ENCODE measurements at places on chromosomes 11 and 22. TPM values are rescaled to one million over a fixed set of nuclear protein-coding genes. Genes with fewer than 3 reads are reported as not detected.

SOX6 gene
- 21.4 TPM for total RNA-seq

PRR33 gene
- total RNA-seq = not detected

SLC25A18 gene
- 2.1 TPM for total RNA-seq

DYNC2H1 gene
- total RNA-seq = 19.5 TPM

FAM83F gene
- 8.9 TPM for total RNA-seq

PTS gene
- 25.7 TPM for total RNA-seq

BDNF gene
- total RNA-seq = not detected

MARK2 gene
- 33.9 TPM for total RNA-seq

SDHD gene
- total RNA-seq = 27.4 TPM

DNA sequence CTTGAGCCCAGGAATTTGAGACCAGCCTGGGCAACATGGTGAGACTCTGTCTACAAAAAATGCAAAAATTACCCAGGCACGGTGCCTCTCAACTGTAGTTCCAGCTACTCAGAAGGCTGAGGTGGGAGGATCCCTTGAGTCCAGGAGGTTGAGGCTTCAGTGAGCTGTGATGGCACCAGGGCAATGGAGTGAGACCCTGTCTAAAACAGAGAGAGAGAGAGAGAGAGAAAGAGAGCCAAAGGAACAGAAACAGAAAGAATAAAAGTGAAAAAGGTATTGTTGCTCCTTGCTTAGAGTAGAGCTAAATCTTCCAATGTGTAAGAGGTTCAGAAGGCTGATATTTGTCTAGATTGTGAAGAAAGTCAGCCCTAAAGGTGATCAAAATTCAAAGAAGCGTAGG is 8.9 kb upstream of the ETS1 start:
- no peak for DNase-seq
- no peaks in the 10 kb centered on the region for H3K36me3 ChIP-seq
- H3K4me1 ChIP-seq = no peaks in the 10 kb centered on the region
- H3K27ac ChIP-seq = no peak overlapping the region
- no peaks in the 10 kb centered on the region for H3K27me3 ChIP-seq

- DNase-seq = no peak
- no peaks in the 10 kb centered on the region for H3K4me1 ChIP-seq
- H3K36me3 ChIP-seq = no peaks in the 10 kb centered on the region
- no peak overlapping the region for H3K4me3 ChIP-seq
- H3K27ac ChIP-seq = no peak overlapping the region
- no peaks in the 10 kb centered on the region for H3K27me3 ChIP-seq
Observed at GRCh38 chr22:33697640-33698039, 222.6 kb downstream of the LARGE1 start.

DNA sequence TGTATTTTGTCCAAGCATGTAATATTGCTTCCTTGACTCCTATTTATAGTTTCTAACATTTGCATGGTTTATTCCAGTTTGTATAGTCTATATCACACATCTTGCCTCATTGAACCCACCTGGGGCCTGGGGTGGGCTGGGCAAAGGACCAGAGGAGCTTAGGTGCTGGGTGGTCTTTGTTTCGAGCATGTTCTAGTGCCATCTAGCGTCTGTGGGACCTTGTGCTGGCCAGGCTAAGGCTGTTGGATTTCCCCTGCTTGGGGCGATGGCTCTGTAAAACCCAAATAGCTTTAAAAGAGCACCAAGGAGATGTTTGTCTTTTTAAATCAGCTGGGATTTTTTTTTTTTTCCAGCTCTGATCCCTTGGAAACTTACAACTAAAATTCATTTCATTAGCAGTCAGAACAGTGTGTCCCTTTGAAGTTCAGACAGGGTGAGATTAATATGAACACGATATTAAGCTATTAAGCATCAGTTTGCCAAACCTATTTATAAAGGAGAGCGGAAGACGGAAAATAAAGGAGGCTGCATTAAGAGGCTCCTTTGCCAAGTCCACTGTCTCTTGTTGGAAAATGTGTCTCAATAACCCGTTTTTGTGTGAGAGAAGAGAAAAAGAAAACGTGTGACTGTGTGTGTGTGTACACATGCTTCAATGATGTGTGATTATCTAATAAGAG is 157.4 kb downstream of the COMMD9 start:
- H3K4me1 ChIP-seq = no peaks in the 10 kb centered on the region
- H3K27me3 ChIP-seq = no peaks in the 10 kb centered on the region
- no peaks in the 10 kb centered on the region for H3K36me3 ChIP-seq
- no peak overlapping the region for H3K4me3 ChIP-seq

DNA sequence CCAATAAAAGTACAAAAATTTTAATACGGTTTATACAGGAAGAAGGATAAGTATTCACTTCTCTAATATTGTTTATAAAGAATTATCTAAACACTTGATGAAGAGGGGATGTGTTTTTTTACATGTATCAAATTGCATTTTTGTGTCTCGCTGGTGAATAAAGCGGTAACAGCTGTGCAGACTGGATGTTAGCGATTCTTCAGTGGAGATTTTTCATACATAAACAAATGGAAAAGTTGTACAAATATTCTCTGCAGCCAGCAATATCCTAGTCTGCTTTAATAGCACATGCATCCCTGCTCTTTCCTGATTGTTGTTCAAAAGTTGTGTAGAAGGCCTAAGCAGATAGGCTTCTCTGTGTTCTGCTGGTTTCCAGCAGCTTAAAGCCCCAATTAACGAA is 369.3 kb downstream of the SOX6 start:
- H3K27me3 ChIP-seq = no peaks in the 10 kb centered on the region
- no peak overlapping the region for H3K4me3 ChIP-seq
- H3K36me3 ChIP-seq = no peaks in the 10 kb centered on the region
- DNase-seq = no peak
- no peaks in the 10 kb centered on the region for H3K4me1 ChIP-seq

DNA sequence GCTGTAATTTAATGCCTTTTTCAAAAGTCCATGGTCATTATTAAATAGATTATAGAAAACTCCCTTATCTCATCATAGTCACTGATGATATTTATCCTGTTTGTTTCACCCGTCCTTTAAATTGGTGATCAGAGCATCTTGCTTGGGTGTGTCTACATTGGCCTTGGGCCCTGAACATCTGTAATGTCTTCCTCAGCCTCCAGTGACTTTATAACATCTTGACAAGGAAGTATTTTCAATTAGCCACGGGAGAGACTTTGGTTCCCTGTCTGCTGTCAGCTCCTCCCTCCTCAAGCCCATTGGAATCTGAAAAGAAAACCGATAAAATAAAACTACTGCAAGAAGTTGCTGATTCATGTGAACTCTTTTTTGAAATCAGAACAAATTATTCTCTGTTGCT is 116.9 kb upstream of the TTC12 start:
- H3K27me3 ChIP-seq = no peaks in the 10 kb centered on the region
- no peak overlapping the region for H3K27ac ChIP-seq
- peaks cover 6% of the 10 kb centered on the region for H3K4me1 ChIP-seq
- no peak for DNase-seq

DNA sequence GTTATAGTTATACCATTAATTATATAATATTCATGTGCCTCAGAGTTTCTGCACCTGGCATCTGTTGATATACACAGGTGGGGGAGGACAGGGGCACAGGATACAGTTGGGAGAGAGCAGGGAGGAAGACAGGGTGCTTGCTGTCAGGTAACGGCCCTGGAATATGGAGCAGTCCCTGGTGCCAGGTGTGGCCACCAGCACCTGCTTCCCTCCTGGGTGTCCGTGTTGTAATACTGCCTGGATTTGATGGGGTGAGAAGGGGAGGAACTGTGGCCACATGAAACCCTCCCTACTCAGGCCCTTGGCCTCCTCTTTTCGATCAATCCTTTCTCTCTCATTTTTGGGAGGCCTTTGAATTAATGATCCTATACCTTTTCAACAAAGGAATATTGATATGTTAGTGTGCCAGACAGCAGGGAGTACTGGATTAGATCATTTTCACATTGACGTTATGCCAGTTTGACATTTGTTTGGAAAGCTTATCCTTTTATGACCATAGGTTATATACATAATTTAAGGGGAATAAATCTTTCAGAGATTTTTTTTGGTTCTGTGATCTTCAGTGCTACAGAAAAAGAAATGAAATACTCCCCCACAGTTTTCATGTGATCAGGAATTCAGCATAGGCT is 88.6 kb downstream of the TEAD1 start:
- H3K27ac ChIP-seq = no peak overlapping the region
- no peaks in the 10 kb centered on the region for H3K27me3 ChIP-seq
- H3K36me3 ChIP-seq = no peaks in the 10 kb centered on the region
- H3K4me1 ChIP-seq = peaks cover 4% of the 10 kb centered on the region
- no peak for DNase-seq

DNA sequence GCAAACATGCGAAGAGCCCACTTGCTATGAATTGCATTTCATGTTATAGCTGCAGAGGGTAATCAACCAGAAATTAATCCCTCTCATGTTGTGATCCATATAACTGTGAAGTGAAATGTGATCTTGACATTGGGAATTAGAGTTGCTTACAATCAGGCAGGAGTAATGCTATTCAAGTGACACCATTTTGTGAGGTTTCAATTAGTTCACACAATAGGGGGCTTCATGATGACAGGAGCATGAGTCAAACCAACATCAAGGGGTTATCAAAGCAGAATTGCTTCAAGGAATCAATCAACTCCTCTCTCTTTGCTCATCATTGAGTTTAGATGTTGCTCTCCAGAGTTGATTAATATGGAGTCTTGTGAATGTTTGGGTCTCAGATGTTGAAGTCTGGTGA is 1585.2 kb upstream of the TENM4 start:
- H3K27me3 ChIP-seq = no peaks in the 10 kb centered on the region
- H3K27ac ChIP-seq = no peak overlapping the region
- no peaks in the 10 kb centered on the region for H3K4me1 ChIP-seq
- H3K36me3 ChIP-seq = no peaks in the 10 kb centered on the region
- H3K4me3 ChIP-seq = no peak overlapping the region

GRCh38 chr22:26489447-26490036 is 5.9 kb downstream of the SRRD start:
- H3K27ac ChIP-seq = no peak overlapping the region
- H3K27me3 ChIP-seq = no peaks in the 10 kb centered on the region
- peaks cover 23% of the 10 kb centered on the region for H3K4me1 ChIP-seq
- peaks cover 31% of the 10 kb centered on the region for H3K36me3 ChIP-seq

DNA sequence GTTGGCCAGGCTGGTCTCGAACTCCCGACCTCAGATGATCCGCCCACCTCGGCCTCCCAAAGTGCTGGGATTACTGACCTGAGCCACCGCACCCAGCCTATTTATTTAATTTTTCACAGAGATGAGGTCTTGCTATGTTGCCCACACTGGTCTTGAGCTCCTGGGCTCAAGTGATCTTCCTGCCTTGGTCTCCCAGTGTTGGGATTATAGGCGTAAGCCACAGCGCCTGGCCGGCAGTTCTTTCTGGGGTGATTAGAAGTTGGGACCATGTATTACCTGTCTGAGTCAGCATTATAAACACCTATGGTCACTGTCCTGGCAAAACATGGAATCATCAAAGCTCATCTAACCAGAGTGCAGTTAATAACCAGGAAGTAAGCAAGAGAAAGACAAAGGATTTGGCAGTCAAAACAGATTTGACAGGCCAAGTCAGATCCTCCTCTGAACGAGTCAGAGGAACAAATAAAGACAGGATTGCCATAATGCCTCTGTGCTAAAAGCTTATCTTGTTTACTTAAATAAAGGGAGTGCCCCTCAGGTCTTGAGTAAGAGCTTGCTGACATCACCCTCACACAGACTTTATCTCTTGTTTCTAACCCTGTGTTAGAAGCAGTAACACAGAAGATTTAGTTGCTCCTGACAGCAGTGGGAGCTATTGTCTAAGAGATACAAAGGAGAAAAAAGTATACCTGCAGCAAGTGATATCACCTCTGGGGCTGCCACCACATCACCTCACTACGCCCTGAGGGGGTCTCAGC is 3.7 kb downstream of the SERPIND1 start:
- peak; percentile 40 for DNase-seq
- H3K27ac ChIP-seq = no peak overlapping the region
- H3K27me3 ChIP-seq = no peaks in the 10 kb centered on the region
- H3K4me1 ChIP-seq = peaks cover 17% of the 10 kb centered on the region
- no peak overlapping the region for H3K4me3 ChIP-seq

Data from body of pancreas (tissue), 4 donors.